AG04450 (cell line): ENCODE measurements at places on chromosomes 16 and 17.

DNA sequence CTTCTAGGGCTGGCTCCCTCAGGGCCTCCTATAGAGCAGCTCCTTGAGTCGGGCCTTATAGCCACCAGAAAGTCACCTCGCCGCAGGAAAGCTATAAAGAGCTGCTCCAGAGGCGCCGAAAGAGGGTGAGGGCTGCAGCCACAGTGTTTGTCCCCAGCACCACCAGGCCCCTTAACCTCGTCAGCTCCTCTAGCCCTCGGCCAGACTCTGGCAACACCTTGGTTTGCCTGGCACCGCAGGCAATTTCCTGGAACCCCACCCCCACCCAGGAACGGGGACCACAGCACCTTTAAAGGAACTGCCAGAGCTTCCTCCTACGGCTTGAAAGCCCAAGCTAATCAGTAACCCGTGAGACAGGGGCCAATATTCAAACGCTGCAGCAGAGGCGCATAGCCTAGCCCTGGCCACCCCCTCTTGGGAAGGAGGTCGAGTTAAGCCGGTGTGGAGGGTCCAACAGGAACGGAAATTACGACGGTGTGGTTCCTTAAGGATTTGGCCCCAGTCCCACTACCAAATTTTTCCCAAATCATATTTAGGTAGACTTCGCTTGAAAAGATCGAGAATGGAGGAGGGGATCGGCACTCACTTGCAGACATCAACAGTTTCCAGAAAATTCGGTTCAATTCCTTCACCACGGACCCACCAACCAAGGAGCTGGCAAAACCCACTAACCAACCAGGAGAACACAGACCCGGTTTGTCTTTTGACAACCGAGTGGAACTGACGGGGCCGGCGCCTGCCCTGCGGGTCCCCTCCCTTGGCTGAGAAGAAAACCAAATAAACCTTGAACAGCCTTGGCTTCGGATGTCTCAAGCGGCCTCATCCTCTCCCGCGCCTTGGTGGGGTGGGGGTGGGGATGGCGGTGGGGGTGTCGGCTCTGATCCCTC is 3.0 kb downstream of the HOXB6 start:
- no peak for DNase-seq

DNA sequence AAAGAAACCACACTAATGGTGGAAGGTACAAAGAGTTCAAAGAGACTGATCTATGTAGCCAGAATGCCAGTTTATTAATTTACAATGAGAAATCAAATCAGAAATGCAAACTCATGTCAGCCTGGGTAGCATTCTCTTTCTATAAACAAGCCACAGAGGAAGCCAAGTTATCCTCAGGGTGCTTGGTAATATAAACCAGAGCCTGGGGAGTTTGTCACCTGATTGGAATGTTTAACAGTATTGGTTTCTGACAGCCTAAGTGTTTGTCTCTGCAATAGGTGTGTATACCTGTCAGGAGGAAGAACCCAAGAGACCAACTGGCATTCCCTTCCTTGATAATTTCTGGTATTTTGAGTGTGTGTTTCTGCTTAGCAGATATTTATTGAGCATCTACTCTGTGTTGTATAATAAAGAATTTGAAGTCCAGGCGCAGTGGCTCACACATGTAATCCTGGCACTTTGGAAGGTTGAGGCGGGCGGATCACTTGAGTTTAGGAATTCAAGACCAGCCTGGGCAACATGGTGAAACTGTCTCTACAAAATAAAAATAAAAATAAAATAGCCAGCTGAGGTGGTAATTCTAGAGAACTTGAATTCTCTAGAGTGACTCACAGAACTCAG is 3.1 kb upstream of the C17orf58 start:
- DNase-seq, result no peak

- no peak for DNase-seq
These were observed 16.7 kb downstream of the UNC13D start for GRCh38 chr17:75827308-75828075.

DNA sequence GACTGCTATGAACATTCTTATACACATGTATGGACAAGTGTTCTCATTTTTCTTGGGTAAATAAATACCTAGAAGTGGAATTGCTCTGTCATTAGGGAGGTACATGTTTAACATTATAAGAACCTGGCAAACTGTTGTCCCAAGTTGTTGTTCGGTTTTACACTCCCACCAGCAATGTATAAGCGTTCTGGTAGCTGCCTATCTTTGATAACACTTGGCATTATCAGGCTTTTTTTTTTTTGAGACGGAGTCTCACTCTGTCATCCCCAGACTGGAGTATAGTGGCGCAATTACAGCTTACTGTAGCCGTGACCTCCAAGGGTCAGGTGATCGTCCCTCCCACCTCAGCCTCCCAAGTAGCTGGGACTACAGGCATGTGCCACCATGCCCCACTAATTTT is 16.3 kb downstream of the ATAD5 start:
- DNase-seq, result no peak

DNA sequence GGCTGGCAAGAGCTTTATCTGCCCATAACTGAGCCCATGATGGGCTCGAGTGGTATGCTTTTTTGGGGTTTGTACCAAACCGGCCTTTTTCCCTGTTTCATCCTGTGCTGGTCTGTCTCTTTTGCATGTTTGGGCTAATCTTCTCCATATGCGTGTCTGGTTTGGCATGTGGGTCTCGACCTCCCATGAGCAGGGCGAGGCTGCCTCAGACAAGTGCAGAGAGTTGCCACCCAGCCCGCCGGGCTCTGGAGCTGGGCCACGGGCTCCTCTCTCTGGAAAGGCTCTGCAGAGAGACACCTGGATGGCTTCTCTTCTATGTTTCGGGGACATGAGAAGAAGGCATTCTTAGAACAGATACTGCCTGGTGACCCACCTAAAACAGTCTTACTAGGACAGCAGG is 67.8 kb upstream of the TBX2 start:
- DNase-seq, result no peak

- no peak for DNase-seq
These were observed 225.2 kb downstream of the HAPSTR1 start for GRCh38 chr16:9316615-9317014.

DNA sequence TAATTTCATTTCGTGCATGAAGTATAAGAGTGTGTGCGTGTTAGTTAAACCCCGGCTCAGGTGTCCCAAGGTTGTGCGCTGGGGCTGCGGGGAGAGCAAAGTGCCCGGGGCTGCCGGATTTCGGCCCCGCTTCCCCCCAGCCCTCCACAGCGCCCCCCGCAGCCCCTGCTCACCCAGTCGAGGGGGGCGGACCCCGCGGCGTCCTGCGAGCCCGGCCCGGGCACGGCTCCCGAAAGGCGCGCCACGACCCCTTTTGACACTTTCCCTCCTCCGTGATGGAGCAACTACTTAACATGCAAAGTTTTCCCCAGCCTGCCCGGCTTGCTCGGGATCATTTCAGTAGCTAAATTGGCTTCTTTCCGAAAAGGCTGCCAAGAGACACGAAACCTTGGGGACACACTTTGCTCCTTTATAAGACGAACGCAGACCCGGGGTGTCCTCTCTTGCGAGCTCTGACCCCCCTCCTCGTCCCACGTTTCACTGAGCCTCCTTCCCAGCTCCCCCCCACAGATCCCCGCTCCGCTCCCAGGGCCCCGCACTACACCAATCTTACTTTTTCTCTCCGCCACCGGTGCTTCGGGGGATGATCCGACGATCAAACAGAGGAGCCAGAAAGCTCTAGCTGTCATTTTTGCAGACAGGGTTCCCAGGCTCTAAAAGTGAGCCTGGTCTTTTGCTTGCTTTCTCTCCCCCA is 552 bp downstream of the C17orf58 start:
- no peak for DNase-seq

GRCh38 chr16:15817446-15817845 is 39.4 kb downstream of the MYH11 start:
- DNase-seq, result no peak
